Small intestine (tissue), 16 donors: ENCODE measurements at places on chromosomes 5 and 9.

DNA sequence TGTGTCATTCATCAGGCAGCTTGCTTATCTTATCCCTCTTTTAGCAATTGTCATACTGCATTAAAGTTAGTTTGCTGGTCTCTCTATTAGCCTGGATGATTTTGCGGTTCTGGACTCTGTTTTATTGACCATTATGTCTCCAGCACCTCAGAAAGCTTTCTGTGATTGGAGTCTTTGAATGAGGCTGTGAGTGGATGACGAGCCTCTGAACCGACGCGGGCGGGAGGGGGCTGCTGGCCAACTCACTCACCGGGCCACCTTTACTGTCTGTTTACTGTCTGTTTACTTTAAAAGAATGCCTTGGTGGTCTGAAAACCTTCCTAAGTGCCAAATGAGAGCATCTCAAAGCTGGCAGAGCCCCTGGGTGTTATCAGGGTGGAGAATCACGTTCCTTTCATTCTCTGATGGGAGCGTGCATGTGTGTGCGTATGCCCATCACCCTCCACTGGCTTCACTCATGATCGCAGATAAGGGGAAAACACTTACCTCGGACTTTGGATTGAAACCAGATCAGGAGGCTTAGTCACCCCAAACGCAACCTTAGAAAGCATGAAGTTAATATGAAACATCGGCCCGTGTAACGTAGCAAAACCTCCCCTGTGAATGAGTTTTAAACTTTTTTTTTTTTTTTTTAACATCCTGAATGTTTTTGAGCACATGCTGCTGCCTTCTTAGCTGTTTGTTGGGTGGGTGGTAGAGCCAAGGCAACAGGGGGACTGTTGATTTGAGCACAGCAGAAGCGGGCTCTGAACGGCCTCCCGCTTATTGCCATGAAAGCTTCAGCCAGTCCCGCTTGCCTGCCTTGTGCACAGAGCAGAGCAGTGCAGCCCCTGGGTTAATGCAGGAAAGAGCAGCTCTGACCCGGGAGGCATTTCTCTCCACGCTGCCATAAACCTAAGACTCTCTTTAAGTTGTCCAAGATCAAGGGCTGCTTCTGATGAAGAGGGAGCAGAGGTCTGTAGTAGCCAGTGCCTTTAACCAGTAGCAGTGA is 173.6 kb downstream of the GADD45G start:
- peak; percentile 92 for DNase-seq

DNA sequence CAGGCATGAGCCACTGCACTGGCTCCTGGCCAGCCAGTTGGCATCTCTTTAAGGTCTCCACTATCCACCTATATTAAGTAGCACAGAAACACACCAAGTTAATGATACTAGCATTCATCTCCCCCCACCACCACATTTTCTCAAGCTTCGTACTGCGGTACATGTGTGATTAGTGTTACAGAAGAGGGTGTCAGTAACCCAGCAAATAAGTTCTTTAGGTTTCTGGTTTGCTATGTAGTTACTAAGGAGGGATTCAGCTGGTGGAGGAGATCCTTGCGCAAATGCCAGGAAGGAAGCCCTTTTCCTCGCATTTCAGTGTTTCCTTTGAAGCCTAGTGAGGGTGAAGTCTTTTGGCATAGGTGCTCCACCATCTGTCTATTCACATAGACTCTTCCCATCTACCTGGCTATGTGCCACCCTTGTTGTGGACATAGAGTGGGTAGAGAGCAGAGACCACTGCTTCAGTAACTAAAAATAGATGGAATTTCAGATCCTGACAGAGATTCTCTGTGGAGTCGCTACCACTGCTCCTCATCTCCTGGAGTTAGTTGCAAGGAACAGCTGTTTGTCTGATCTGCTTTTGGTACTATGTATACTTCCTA is 16.7 kb downstream of the UBE2D2 start:
- DNase-seq = no peak

GRCh38 chr5:92909602-92909962 is 671.4 kb downstream of the NR2F1-AS1 start:
- DNase-seq = no peak

DNA sequence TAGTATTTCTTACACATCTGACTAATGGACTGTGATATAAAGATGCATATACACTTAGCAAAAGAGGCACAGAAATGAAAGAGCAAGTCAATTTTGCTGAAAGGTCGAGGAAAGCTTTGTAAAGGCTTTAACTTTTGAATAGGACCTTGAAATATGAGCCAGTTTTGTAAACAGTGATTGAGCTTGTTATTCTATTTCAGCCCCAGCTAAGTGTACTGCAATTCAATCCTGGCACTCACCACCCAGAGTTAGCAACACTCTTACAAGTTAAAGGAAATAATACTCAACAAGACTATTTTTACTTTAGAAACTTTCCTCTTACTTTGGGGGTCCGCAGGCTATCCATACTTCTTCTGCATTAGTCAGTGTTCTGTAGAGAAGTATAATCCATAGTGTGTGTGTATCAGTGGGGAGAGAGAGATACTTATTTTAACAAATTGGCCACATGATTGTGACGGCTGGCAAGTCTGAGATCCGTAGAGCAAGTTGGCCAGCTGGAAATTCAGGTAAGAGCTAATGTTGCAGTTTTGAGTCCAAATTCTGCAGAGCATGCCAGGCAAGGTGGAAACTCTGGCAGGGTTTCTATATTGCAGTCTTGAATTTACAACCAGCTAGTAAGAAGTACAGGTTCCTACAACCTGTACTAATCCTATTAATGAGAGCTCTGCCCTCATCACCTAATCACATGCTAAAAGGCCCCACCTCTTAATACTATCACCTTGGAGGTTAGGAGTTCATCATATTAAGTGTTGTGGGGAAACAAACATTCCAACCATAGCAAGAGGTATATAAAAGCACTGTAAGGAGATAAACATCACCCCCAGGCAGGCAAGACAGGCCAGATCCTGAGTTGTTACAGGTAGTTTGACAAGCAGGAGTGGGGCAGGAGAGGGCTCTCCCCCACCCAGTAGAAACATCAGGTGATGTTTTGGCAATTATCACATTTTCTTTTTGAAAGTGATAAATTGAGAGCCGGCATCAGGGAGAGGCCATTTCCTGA is 33.6 kb downstream of the IL7R start:
- DNase-seq = no peak

- peak; percentile 69 for DNase-seq
These were observed 47.5 kb downstream of the DAB2IP start for GRCh38 chr9:121698627-121699570.

DNA sequence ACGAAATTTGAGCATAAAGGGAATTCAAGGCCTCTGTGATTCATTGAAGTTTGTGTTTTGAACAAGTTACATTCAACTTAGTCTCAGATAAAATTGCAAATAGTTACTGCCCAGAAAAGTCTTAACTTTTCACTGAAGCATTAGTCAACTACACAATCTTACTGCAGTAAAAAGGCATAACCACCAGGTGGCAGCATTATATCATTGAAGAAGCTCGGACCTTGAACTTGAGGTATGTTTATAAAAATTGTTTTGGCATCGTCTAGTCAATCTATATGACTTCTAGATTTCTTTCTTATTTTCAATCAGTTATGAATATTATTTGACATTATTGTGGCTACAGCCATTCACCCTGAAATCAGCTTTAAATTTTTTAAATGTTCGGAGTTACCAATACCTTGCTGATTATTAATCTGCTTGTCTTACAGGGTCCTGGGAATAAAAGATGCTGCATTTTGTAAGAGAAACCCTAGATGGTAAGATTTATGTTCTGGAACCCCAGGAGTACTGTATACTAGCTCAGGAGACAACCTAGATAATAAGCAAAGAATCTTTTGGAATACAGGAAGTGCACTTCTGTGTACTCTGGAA is 83.9 kb upstream of the GRAMD2B start:
- peak; percentile 76 for DNase-seq

- DNase-seq = no peak
These were observed 93.7 kb upstream of the GDNF start for GRCh38 chr5:37933576-37933975.

DNA sequence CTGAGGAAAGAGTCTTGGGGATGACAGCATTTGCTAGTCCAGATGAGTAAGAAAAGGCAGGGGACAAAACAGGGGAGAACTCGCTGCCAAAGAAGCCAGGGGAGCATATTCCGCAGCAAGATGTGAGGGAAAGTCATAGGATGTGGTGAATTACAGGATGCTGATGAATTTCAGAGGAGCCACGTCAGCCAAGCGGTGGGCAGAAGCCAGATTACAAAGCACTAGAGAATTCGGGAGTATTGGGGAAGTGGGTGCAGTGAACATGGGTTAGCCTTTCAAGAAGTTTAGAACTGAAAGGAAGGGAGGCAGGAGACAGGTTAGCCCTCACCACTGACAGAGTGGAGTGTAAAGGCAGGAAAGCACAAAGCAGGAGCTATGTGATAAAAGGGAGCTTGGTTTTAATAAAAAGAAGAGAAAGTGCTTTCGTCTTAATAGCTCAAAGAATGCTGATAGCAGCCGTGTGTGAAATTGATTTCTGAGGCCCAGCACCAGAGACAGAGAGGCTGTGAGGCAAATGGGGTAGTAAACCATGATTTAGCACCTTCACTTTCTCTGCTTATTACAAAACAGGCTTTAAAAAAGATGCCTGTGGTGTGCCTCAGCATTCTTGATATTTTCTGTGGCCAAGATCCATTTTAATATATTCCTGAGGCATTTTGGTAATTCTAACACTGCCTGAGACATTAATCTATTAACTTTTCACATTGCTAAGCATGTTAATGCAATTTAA is 16.9 kb downstream of the ADAMTSL1 start:
- no peak for DNase-seq

DNA sequence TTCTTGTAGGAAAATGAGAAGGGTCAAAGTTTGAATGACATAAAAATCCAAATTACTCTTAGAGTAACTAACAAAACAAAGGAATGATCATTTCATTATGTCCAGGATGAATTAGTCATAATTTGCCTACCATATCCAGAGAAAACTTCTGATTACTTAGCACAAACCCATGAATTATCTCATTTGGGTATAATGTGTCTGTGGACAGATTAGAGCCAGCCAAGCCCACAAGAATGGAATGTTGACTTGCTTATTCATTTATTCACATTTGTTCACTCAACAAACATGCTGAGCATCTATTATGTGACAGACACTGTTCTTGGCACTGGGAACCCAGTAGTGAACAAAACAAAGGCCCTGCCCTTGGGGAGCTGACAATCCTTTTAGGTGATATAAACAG is 87.4 kb downstream of the APBA1 start:
- DNase-seq = no peak

GRCh38 chr9:98287384-98287783 is 31.9 kb upstream of the TBC1D2 start:
- no peak for DNase-seq

GRCh38 chr5:126138281-126138931 is 284.8 kb upstream of the GRAMD2B start:
- DNase-seq = peak; percentile 40

- peak; percentile 50 for DNase-seq
These were observed 14.0 kb downstream of the ARL15 start for GRCh38 chr5:54296386-54296785.

GRCh38 chr5:124080256-124080655 is 568.3 kb downstream of the CSNK1G3 start:
- no peak for DNase-seq

GRCh38 chr9:93258818-93259489 is 75.0 kb downstream of the WNK2 start:
- no peak for DNase-seq

DNA sequence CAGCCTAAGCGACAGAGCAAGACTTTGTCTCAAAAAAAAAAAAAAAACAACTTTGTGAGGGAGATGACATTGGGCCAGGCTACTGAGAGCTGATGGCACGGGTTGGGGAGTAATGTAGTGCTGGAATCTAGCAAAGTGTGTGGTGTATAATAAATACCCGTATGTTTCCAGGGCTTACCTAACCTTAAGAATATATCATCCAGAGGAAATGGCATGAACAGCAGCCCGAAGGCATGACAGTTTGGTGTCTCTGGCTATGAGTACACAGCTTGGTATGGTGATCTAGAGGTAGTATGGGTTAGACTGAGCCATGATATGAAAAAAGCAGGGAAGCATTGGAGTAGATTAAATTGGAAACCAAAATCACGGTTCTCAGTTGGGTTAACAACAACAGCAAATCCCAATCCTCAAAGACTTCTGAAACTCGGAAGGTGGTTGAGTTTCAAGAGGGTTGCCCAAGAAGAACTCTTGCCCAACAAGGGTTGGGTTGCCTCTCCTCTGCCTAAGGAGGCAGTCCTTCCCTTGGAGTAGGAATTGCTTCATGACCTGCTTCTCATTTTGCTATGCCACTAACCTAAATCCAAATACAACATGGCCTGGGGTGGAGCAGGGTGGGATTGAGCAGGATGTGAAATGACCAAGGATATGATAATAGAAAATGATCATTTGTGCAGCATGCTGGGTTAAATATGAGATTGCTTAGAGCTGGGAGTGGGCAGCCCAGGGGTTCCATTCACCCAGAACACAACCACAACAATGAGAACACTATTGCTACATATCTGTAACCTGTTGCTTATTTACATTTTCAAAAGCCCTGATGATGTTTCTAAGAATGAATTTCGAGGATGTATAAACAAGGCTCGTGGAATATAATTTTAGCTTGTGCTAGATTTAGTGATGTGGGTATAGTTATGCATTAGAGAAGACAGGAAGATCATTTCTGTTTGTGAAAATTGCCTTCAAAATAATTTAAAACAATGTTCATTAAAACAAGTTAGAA is 64.6 kb upstream of the ZFR start:
- no peak for DNase-seq

GRCh38 chr5:81906086-81906485 is 65.7 kb upstream of the ATG10 start:
- no peak for DNase-seq

GRCh38 chr5:36585701-36586100 is 20.7 kb upstream of the SLC1A3 start:
- DNase-seq = no peak

- DNase-seq = peak; percentile 66
These were observed 3.9 kb upstream of the SPINK1 start for GRCh38 chr5:147835386-147835798.

DNA sequence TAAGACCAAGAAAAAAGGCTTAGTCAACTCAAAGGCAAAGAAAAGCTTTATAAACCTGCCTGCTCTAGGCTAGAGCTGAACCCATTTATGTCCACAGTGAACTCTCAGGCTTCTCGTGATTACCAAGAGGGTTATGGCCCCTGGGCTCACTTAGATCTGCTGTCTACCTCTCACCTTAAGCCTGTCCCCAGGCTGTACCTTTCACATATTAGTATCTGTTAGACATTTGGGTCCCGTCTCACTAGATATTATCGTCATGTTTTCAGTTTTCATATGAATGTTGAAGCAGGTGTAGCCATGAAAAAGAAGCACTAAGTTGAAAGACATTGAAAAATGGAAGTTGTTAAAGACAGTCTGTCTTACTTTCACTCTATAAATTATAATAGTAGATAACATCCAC is 75.2 kb upstream of the COX7C start:
- DNase-seq = no peak

GRCh38 chr5:79964136-79964535 is 26.9 kb downstream of the MTX3 start:
- no peak for DNase-seq

- DNase-seq = peak; percentile 95
These were observed at the start of gene TMED9 for GRCh38 chr5:177592010-177592834. Gene TMED9, plus strand, starts transcription at chr5:177592203. Its CDS starts 12 bp downstream, at chr5:177592215.

- DNase-seq = no peak
These were observed 294.6 kb upstream of the ACTBL2 start for GRCh38 chr5:57777174-57777581.

- DNase-seq = peak; percentile 32
These were observed 110.9 kb upstream of the DMAC1 start for GRCh38 chr9:7910426-7911020.

GRCh38 chr9:81741103-81741502 is 51.8 kb upstream of the TLE1 start:
- no peak for DNase-seq
